ENCODE measurements at places on chromosomes 2 and 18.

- H3K4me1 ChIP-seq: no peaks in the 10 kb centered on the region
- no peaks in the 10 kb centered on the region for H3K36me3 ChIP-seq
- H3K27me3 ChIP-seq: peaks cover 2% of the 10 kb centered on the region
- H3K27ac ChIP-seq: no peak overlapping the region
- no peak for DNase-seq
These were observed 228.3 kb downstream of the MYCN start for GRCh38 chr2:16168506-16169264.

DNA sequence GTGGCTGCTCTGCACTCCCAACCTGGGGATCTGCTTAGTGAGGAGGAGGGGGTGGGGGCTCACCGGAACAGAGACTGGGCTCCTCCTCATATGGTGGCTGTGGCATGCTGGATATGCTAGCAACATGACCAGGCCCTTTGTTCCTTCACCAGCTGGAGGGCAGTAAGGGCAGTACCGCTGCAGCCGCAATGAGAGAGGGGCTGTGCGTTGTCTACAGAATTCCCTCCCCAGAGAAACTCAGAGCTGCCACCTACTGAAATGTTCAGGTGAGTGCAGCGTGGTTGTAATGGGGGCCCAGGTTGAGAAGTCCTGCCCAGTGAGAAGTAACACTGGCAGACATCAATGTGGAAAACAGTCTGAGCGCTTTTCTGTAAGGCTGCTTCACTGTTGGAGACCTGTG, 1211.9 kb upstream of the NXPH2 start:
- H3K36me3 ChIP-seq: no peaks in the 10 kb centered on the region
- no peak overlapping the region for H3K4me3 ChIP-seq
- H3K27ac ChIP-seq: no peak overlapping the region
- no peak for DNase-seq

- no peaks in the 10 kb centered on the region for H3K27me3 ChIP-seq
- H3K27ac ChIP-seq: no peak overlapping the region
- no peak overlapping the region for H3K4me3 ChIP-seq
- DNase-seq: no peak
These were observed 31.0 kb upstream of the WDSUB1 start for GRCh38 chr2:159317392-159318088.

- no peaks in the 10 kb centered on the region for H3K27me3 ChIP-seq
- no peaks in the 10 kb centered on the region for H3K36me3 ChIP-seq
- no peak for DNase-seq
- H3K4me3 ChIP-seq: no peak overlapping the region
- no peaks in the 10 kb centered on the region for H3K4me1 ChIP-seq
These were observed 21.8 kb downstream of the PRELID3A start for GRCh38 chr18:12429556-12429955.

GRCh38 chr2:216133397-216133796, 24.2 kb downstream of the XRCC5 start:
- no peaks in the 10 kb centered on the region for H3K4me1 ChIP-seq
- peaks cover 13% of the 10 kb centered on the region for H3K36me3 ChIP-seq
- H3K4me3 ChIP-seq: no peak overlapping the region
- H3K27ac ChIP-seq: no peak overlapping the region

- H3K4me3 ChIP-seq: no peak overlapping the region
- H3K27me3 ChIP-seq: no peaks in the 10 kb centered on the region
- DNase-seq: no peak
- no peak overlapping the region for H3K27ac ChIP-seq
- H3K36me3 ChIP-seq: no peaks in the 10 kb centered on the region
These were observed 187.8 kb upstream of the SIX3 start for GRCh38 chr2:44753552-44754285.

Measured in aorta (tissue), 5 donors.